NB4 (cell line): ENCODE measurements at places on chromosomes 3 and 15.

- DNase-seq, result no peak
Measured at GRCh38 chr3:69686056-69686455, 53.2 kb upstream of the MITF start.

GRCh38 chr3:59424268-59425010 lies 374.6 kb upstream of the CFAP20DC start:
- no peak for DNase-seq

GRCh38 chr3:31565288-31565687 lies 32.6 kb downstream of the STT3B start:
- peak; percentile 28 for DNase-seq

- no peak for DNase-seq
Measured at GRCh38 chr15:81411051-81411450, 37.0 kb upstream of the TMC3 start.

GRCh38 chr3:61793056-61793455 lies 231.7 kb downstream of the PTPRG start:
- no peak for DNase-seq

DNA sequence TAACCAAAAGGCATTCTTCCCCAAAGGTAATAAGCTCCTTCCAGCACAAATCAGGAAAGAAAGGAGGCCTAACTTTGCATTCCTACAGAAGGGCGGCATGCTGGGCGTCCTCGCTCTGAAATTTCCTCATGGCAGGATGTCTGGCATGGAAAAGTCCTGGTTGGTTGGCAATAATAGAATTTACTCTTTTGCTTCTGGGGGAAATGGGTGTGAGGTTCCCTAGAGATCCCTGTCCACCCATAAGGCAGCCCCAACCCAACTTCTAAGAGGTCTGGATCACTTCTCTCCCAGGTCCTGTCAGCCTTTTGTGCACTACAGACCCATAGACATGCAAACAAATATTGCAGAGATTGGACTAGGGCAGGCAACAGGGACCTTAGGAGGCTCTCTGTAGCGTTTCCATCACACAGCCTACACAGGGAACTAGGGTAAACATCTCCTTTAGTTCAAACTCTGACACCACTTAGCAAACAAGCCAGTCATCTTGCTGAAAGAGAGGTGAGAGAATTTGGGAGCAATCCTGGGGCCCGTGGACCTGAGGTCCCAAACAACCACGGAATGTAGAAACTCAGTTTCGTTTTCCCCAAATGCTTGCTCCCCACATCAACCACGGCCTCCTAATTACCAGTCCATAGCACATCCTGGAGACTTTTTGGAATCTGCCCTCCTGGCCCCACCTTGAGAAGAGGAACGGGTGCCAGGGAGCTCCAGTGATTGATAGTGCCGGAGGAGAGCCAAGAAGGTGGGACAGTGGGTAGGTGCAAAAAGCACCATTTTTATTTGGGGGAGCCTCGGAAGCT lies 2.1 kb downstream of the ZIC4 start:
- DNase-seq, result no peak

- DNase-seq, result no peak
Measured at GRCh38 chr3:75176937-75177336, 487.2 kb upstream of the FRG2C start.

- no peak for DNase-seq
Measured at GRCh38 chr3:15042936-15043335, 22.2 kb downstream of the MRPS25 start.

- DNase-seq, result no peak
Measured at GRCh38 chr3:63556401-63556800, 96.1 kb upstream of the SNTN start.

GRCh38 chr3:188680189-188680588 lies 491.6 kb upstream of the TPRG1 start:
- no peak for DNase-seq

GRCh38 chr3:190345027-190345821 lies 23.0 kb upstream of the CLDN1 start:
- DNase-seq, result no peak

DNA sequence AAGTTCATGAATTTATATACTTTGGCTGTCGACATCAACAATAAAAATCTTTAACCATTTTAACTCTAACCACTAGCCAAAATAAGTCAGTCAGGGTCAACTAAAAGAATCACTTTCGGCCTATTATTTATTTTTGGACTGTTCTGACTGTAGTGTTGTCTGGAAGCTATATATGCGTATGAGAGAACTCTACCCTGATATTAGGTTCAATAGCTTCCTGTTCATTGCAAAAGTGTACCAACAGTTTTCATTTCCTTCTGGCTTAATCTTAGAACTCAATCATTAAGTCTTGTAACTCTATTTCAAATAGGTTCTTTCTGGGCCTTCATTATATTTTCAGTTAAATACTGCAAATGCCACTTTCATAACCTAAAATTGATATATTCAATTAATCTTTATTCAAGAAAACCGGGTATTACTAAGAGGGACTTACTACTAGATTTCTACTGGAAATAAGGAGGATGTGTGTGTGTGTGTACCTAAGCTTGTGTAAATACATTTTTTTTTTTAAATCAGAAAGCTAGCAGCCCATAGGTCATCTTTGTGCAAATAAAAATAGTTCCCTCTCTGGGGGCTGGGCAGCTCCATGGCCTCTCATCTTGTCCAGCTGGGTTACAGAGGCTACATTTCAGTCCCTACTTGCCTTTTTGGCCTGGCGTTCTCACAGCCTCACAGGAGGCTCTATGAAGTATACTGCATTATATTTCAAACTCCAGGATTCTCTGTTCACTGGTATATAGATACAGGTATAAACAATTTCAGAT lies 5.8 kb downstream of the SERPINI2 start:
- DNase-seq, result no peak

DNA sequence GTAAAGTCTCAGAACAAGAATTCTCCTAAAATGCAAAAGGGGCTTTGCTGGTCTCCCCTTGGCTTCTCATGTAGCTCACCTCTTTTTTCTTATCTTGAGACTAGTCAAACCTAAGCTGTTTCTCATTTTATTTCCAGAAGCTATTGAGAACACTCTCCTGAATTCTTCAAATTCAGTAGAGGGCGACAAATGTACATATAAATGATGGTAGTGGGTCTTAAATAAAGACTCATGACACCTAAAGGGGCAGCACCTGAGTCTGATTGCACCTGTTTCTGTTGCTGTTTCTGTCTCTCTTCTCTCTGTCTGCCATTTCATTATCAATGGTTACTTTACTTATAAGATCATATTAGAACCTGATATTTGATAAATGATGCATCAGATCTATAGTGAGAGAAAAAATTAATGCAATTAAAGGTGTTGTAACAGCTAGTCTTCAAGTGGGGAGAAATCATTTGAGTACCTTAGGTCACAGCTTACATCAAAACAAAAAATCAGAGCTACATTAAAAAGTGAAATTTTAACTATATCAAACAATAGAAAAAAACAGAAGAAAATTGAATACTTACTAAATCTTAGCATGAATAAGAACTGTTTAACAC lies 7.0 kb downstream of the ADIPOQ start:
- DNase-seq, result peak; percentile 58

DNA sequence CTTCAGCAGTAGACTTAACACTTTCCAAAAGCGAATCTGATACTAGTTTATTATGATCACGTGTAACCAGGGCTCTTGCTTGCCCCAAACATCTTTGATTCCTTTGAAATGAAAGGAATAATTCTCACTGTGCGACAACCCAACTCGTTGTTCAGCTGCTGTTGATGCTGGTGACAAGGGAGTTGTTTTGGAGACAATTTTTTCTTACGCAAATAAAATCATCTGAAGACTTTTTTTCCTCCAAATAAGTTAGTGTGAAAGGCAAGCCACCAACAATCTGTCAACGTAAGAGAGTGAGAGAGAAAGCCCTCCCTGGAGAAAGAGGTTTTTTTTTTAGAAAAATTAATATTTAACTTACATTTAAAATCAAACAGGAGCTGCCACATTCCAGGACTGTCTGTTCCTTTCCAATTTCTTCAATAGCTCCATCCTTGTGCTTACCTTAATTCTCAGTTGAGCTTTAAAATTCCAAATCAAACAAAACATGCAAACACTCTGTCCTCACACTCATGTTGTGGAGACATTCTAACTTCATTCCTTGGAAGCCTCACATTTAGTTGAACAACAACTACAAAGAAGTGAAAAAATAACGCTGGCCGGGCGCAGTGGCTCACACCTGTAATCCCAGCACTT lies 4.9 kb upstream of the P3H2 start:
- no peak for DNase-seq

GRCh38 chr3:127277561-127277960 lies 10.3 kb downstream of the PRR20G start:
- no peak for DNase-seq

GRCh38 chr3:54535619-54536018 lies 392.2 kb downstream of the LRTM1 start:
- no peak for DNase-seq

DNA sequence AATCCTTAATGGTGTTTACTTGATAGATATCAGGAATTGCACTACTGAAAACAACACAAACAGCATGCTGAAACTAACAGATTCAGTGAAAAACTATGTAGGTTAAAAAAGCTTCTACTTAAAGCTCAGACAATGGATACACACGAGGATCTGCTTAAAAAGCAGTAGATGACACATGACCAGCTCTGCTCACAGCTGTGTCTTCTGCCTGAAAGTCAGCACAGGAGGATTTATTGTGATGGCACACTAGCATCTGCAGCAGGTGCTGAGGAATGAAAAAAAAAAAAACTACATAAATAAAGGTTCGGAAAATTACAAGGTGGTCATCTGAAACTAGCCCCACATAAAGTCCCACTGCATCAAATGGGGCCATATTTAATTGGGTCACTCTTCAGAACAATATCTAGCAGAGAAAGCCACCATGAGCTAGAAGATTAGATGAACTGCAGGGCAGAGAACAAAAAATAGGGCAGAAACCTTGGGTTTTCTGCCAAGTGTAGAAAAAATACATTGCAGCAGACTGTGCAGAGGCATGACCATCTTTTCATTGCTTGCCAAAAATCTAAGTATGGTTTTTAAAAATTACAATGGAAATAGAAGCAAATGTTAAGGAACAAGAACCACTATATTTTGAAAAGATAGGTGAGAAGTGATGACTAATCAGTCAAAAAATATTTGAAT lies 13.2 kb upstream of the GOLM2 start:
- DNase-seq, result no peak
